Stimulated activated CD4-positive, alpha-beta T cell treated with anti-CD3 and anti-CD28 coated beads, Interleukin-12 subunit alpha, Interleukin-12 subunit beta, amount 100 ng/mL, for 4 hours (primary cell): ENCODE measurements at places on chromosomes 1 and 21.

DNA sequence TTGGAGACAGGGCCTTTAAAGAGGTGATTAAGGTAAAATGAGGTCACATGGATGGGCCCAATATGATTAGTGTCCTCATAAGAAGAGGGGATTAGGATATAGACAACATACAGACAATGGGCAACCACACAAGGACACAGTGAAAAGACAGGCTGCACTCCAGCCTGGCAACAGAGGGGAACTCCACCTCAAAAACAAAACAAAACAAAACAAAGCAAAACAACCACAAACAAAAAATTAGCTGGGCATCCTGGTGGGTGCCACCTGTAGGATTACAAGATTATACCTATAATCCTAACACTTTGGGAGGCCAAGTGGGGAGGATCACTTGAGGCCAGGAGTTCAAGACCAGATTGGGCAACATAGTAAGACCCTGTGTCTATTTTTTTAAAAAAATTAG lies 4.8 kb upstream of the MDM4 start:
- no peak for DNase-seq

- no peak for DNase-seq
These were observed 5.7 kb upstream of the EFNA4 start for GRCh38 chr1:155057788-155058211.

DNA sequence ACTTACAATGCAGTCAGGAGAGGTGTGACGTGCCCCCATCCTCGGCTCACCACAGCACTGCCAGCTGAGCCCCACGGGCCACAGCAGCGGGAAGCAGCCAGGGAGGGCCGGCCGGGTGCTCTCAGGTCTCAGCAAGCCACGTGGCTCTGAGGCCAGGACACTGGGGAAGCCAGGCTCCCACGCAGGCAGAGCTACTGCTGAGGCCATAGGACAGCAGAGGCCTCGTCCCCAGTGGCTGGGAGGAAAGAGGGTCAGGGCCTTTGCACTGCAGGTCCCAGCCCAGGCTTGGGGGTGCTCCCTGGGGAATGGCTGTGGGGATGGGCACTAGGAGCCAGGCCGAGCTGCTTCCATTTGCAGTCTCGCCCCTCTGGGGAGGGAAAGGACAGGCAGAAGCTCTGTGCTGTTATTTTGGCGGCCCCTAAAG lies 5.8 kb downstream of the LRRC47 start:
- no peak for DNase-seq

- DNase-seq, result no peak
These were observed 103.8 kb downstream of the SLC45A1 start for GRCh38 chr1:8421721-8422120.

DNA sequence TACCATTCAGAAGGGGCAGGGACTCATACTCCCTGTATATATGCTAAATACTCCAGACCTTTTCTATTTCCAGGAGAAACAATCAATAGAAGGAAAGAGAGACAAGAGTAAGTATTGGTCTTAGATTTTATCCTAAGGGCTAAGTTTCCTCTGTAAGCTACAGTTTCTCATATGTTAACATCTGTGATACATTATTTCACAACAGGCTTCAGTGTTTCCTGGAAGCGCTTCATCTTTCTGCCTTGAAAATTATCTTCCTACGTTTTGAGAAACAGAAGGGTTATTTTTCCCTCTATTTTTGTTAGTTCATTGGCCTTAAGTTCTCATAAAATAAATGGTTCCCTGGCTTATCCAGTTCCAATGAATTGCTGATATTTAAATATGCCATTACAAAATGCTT lies 15.6 kb downstream of the FMO1 start:
- DNase-seq, result no peak

- DNase-seq, result no peak
These were observed 272.2 kb downstream of the NPHP4 start for GRCh38 chr1:5720045-5720444.

- DNase-seq, result no peak
These were observed 12.9 kb upstream of the CLIC4 start for GRCh38 chr1:24732186-24732885.

- no peak for DNase-seq
These were observed 12.1 kb upstream of the FAM131C start for GRCh38 chr1:16085522-16085921.

- DNase-seq, result no peak
These were observed 205.8 kb downstream of the ZNF326 start for GRCh38 chr1:90200646-90201205.

GRCh38 chr1:166087734-166088571 lies 78.8 kb downstream of the FAM78B start:
- DNase-seq, result no peak

GRCh38 chr1:18951818-18952391 lies 4.6 kb downstream of the IFFO2 start:
- peak; percentile 54 for DNase-seq

GRCh38 chr1:212179394-212180076 lies 105.7 kb upstream of the PPP2R5A start:
- DNase-seq, result no peak

DNA sequence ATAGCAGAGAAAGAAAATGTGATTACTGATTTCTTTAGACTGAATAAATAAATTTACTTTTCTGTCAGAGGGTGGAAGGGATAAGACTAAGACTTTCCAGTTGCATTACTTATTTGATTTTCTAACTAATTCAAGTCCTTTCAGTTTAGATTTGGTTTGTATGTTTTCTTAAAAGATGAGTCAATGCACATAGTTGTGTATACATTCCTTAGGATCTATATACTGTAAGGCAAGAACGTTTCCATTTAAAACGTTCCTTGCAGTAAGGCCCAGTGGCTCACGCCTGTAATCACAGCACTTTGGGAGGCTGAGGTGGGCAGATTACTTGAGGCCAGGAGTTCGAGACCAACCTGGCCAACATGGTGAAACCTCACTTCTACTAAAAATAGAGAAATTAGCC lies 14.5 kb upstream of the SERTAD4 start:
- DNase-seq, result no peak

DNA sequence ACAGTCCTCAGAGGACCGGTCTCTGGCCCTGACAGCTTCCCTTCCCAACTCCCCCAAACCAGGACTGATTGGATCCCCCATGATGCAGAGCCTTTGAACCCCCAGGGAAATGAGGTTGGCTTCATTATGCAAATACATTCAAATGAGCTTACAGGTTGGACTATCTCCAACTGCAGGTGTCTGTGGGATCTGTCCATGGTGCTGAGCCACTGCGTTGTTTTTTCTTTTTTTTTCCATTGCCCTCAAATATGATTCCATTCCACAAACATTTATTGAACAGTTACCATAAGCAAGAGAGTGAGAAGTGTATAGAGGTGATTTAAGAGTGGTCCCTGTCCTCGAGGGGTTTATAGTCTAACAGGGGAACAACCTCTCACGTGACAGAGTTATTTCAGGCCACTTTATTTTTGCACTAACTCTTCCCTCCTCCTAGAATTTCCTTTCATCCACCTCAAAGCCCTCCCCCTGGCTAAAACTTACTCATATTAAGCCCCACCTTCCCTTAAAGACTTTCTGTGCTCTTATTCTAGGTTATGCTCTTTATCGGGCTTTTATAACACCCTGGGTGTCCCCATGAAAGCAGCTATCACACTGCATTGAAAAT lies 21.9 kb downstream of the DLGAP3 start:
- no peak for DNase-seq

DNA sequence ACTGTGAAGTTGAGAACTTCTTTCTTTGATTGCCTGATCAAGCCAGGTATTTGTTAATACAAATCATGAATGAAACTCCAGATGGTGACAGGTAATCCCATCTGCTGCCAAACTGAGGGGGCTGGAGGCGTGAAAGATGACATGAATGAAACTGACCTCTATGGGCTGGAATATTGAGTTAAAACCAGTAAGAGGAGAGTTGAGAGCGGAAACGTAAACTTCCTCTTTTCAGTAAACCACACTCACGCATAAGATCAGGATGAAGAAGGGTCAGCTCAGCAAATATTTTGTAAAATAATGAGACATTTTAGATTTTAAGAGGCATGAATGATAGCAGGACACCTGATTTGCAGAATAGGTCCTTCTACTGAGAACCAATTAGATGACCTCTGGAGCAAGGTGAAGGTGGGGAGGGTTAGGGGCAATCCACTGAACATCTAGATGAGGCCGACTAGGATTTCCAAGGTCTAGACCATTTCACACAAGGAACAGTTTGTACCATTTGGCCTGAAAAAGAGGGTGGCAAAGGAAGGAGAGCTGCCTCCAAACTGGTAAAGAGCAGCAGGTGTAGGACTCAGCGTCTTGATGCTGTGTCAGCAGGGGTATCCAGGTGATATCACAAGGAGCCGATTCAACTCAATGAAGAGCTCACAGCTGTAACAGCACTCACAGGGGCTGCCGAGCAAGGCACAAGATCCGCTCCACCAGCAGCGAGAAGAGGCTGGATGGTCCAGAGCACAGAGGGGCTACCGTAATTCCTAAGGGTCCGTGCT lies 132.6 kb downstream of the NTPCR start:
- DNase-seq, result no peak

DNA sequence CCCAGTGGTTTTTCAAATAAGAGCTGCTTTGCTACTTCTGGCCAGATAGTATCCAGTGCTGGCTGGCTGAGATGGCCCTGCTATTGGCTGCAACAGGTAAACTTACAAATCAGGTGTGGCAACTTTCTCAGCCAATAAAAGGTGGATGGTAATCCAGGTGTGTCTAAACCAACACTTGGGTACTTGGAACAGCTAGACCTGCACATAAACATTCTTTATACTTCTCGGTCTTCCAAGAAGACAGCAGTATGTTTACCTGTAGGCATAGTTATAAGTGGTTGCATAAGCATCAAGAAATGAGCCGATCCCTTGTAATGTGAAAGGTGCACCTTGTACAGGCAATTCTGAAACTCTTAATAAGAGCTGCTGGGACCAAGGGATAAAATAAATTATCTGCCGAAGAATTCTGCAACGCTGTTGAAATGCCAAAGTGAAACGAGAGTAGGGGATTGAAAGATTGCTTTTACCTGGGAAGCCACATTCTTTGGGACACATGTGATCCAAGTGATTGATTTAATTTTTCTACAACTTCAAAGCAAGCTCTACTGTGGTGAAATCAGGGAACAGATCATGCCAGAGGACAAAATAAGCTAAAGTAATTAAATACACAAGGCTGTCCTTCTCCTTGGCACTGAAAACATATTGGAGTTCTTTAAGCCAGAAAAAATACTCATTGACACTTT lies at the start of gene CLDN8:
CLDN8 (minus strand) TSS at position 57 of the 683 bp plus-strand sequence. CDS start 172 bp downstream, outside the sequence.
- no peak for DNase-seq

DNA sequence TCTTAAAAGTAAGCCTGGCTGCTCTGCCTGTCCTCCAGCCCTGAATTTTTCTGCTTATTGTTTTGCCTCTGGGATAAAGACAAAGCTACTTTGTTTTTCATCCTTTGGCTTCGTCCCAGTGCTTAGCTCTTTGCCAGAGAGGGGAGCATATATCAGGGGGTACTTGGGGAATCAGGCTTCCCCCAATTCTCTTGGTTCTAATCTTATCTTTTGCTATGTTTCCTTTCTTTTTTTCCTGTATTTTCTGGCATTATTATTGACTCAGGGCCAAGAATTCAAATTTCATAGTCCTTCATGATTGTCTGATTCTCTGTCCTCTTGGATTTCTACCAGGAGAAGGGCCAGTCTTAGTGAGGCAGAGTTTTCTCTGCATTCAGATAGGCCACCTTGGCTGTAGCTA lies 51.2 kb downstream of the GIPC2 start:
- no peak for DNase-seq

- DNase-seq, result no peak
These were observed 85.5 kb downstream of the FBXO2 start for GRCh38 chr1:11568687-11569086.

- no peak for DNase-seq
These were observed 43.0 kb downstream of the ATF3 start for GRCh38 chr1:212651521-212651920.

DNA sequence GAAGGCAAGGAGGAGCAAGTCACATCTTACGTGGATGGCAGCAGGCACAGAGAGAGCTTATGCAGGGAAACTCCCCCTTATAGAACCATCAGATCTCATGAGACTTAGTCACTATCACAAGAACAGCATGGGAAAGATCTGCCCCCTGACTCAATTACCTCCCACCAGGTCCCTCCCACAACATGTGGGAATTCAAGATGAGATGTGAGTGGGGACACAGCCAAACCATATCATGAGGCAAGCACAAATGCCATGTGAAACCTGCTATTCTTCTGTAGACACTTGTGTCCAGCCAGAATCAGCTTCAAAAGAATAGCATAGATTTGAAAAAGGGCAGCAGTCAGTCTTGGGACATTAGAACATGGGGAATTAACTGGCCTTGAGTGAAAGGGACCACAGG lies 32.2 kb upstream of the UBE2U start:
- no peak for DNase-seq

DNA sequence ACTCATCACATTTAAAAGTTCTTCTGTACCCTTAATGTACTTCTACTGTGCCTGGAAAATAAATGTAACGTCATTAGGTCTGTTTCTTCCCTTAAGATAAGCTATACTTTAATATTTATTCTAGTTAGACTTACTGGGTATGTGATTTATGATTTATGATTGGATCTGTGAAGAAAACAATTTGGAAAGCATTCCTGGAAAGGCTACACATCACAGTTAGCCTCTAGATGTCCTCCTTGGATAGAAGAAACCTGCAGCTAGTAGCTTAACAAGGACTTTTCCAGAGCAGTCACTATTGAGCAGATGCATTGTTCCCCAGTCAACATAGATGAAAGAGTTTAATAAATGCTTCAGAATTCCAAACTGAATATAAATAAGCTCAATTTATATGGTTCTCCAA lies 22.2 kb upstream of the ABL2 start:
- no peak for DNase-seq

DNA sequence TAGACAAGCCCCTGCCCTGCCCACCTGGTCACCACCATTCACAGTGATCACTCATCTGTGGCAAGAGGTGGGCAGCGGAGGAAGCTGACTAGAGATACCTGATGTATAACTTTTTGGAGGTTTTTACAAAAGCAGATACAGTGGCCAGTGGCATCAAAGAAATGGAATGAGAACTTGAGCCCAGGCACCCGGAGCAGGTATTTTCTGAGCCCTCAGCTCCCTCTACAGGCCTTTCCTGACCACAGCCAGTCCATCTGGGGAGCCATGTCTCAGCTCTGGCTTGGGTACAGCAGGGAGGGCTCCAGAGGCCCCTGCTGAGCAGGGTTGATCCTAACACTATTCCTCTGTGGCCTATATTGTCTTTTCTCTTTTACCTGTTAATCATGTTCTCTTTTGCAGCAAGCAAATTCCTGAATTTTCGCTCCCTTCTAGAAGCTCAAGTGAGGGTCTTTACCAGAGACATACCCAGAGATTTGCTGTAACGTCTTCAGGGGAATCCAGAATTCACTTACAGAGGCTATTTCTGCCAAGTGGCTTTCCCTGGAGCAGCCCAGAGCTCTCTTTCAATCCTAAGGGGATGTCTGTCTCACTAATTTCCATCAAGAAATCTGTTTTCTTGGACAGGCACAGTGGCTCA lies 27.3 kb downstream of the GPR157 start:
- DNase-seq, result no peak

GRCh38 chr1:24045771-24046170 lies 65.6 kb upstream of the SRSF10 start:
- no peak for DNase-seq

GRCh38 chr1:26582836-26583460 lies 53.4 kb downstream of the RPS6KA1 start:
- DNase-seq, result peak; percentile 68

DNA sequence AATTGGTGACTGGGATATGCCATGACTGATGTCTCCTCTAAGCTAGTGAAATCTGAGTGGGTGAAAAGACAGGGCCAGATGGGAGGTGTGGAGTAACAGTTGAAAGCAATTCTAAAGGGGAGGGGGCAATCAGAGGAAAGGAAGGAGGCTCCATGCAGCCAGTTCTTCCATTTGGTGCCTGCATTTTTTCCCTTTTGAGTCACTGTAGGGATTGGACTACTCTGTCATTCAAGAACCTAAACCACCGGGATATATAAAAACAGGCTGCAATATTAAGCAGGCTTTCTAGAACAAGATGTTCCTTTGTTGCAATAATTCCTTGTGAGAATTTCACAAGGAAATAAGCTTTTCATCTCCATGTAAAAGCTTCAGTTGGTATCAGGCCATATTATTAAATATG lies 18.3 kb downstream of the CLIC6 start:
- DNase-seq, result no peak
